ENCODE measurements at places on chromosomes 3 and 15.

GRCh38 chr3:7393944-7394605, 533.2 kb downstream of the GRM7 start:
- DNase-seq = no peak

DNA sequence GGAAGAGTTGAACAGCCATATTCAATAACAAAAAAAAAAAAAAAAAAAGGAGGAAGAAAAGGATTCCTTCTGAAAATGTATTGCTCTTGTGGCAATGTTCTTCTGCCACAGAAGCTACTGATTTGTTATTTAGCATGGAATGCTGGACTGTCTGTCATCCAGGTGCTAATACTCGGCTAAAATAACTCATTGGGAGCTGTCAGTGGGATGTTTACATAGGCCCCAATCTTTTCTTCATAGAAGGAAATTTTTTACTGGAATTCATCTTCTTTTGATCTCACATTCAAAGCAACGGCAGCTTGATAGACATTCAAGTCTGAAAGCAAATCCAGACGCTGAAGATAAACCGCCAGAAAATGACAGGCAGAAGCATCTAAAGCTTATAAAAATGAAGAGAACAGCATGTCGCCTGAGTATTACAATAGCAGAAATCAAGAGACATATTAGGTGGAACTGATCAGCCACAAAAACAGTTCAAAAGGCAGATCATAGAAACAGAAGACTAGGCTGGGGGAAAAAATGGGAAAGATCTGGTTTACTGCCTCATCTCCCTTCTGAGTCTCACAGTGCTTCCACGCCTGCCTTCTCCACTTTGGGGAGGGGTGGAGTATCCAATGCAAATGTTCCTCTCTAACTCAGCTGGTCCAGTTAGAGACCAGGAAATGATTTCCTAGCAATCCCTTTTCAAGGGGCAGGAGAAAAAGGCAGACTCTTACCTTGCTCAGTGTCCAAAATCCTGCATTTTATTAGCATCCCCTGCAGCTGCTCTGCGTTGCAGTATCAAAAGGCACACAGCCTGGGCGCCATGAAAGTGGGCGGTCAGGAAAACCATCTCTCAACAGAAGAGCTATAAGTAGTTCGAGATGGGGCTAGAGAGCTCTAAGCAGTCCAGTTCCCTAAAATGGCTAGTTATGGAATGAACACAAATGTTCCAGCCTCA, 451.9 kb downstream of the FOXP1 start:
- DNase-seq = no peak

- no peak for DNase-seq
Observed at GRCh38 chr15:30036036-30036703, 46.6 kb upstream of the GOLGA8J start.

GRCh38 chr3:16917980-16918682, 33.4 kb downstream of the PLCL2 start:
- no peak for DNase-seq

GRCh38 chr15:52509500-52510245, 19.0 kb downstream of the MYO5A start:
- DNase-seq = no peak

DNA sequence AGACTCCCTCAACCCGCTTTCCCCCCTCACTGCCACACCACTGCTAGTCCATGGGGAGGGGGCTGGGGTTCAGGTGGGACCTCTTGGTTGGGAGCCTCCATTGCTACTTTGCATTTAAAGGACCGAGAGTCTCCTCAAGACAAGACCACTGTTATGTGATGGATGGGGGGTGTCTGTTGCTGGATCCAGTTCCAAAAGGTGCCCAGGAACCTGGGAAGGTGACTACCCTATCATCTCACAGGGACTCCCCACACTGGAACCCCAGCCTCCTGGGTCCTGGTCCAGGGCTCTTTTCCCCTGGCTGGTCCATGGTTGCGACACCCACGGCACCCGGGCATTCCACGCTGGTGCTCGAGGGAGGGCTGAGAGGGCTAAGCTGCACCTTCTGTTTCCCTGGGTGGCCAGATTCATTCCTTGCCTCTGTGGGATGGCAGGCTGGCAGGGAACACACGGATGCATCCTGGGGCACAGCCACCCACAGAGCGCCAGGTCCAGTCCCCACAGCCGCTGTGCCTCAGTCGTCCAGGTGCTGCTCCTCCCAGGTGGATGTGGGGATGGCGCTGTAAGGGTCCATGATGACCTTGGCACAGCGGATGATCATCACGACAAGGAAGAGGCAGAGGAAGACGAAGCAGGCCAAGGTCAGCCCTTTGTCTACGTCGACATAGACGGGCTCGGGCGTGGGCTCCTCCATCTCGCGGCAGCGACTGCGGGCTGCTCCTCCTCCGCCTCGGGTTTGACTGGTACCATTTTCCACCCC, 48.6 kb downstream of the FAH start:
- no peak for DNase-seq

DNA sequence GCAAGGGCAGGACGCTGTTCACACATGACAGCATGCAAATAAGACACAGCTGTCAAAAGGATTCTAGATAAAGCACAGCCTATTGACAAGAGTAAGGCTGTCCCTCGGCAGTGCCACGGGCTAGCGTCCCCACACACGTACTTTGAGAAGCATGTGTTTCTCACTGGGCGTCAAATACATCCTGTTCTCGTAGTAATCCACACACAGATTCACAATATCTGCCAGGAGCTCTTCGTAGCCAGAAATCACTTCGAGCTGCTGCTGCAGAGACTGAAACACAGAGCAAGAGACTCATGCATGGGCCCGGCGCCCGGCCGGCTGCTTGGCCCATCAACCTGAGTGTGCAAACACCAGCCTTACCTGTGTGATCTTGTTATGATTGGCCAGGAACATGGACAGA, 41.1 kb downstream of the CYFIP1 start:
- DNase-seq = no peak

GRCh38 chr3:16011376-16011775, 163.1 kb upstream of the GALNT15 start:
- no peak for DNase-seq

DNA sequence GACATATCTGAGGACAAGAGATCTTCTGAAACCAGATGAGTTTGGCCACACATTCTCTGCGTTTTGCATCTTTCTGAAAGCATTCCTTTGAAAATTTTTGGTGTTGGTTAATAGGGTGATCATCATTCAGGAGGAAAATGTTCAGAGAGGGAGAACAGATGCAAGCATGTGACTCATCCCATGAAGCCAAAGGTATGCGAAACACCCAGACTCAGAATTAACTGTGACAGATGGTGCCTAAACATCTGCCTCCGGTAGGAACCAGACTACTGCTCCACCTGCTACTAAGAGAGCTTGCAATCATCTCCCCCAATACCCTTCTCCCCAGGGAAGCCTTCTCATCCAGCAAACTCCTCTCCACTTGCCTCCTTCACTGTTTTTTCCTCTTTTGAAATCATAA, 46.2 kb downstream of the TRIM69 start:
- no peak for DNase-seq
